ENCODE measurements at places on chromosomes 1 and 21.

- peak; percentile 32 for ATAC-seq
These were observed 410.6 kb upstream of the DEPDC1 start for GRCh38 chr1:68907491-68907890.

DNA sequence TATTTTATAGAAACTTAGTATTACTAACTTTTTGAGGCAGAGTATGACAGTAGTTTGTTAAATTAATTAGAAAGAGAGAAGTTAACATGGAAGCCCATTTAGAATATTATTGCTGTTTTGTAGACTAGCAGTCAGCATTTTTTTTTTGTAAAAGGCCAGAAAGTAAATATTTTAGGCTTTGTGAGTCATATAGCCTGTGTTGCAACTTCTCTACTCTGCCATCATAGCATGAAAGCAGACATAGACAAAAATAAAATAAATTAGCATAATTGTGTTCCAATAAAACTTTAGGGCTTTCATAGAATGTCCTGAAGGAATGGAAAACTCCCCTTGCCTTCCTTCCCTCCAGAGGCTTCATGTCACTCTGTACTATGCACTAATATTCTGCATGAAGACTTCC lies 12.3 kb upstream of the RGS4 start:
- no peak for ATAC-seq

DNA sequence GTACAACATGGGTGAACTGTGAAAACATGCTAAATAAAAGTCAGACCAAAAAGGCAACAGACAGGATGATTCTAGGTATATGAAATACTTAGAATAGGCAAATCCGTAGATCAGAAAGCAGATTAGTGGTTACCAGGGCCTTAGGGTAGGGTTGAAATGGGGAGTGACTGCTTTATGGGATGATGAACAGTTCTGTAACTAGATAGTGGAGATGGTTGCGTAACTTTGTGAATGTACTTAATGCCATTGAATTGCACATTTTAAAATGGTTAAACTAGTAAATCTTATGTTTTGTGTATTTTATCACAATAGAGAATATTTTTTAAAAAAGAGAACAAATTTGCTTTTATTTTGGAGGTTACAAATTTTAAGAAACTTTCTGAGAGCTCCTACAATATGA lies 17.4 kb downstream of the ZNF326 start:
- ATAC-seq = no peak

DNA sequence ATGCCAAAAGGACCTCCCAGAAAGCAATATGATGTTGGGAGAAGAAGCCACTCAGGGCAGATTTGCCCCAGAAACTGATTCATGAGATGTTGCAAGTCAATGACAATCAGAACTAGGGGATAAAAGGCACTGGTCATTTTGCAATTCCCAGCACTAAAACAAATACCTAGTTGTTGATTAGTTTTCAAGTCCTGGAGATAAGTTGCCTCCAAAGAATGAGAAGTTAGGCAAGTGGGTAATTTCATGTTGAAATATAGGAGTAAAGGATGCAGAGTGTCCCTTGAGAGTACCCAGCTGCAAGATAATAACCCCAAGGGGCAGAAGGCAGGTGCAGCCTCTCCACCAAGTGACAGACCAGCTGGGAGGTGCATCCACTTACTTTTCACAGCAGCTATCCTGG lies 363.6 kb downstream of the PBX1 start:
- ATAC-seq = no peak

DNA sequence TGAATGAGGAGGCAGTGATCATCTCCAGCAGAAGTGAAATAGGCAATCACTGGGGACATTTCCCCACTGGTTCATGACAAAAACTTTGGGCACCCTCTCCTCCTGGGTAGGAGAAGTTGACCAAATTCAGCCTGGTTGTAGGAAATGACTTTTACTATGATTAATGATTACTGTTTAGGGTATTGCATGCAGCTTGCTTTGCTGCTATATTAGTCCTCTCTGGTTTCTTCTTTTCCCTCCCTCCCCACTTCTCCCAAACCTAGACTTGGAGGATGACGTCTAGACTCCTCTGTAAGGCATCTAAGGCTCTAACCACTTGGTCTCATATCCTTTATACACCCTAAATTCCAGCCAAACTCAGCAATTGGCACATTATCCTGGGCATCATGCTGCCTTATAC lies 3.4 kb upstream of the RGS16 start:
- no peak for ATAC-seq

DNA sequence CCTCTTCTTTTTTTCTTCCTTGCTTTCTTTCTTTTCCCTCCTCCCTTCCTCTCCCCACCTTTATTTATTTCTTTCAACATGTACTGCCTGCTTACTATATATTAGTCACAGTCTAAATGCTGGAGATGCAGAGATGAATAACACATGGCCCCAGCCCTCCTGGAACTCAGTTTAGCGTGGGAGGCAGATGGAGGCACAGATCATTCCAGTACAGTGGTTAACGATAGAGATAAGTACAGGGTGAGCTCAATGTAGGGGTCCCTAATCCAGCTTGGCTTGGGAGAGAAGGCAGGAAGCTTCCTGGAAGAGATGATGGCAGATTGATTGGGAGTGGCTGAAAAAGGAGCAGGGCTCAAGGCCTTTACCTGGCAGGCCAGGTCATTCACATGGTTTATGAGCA lies 55.6 kb upstream of the PPP2R5A start:
- peak; percentile 76 for ATAC-seq

- ATAC-seq = no peak
These were observed 1.3 kb upstream of the PLA2G5 start for GRCh38 chr1:20068722-20069121.

GRCh38 chr1:212920246-212920645 lies 30.1 kb upstream of the VASH2 start:
- no peak for ATAC-seq

GRCh38 chr1:8104278-8105236 lies 78.4 kb upstream of the ERRFI1 start:
- no peak for ATAC-seq

DNA sequence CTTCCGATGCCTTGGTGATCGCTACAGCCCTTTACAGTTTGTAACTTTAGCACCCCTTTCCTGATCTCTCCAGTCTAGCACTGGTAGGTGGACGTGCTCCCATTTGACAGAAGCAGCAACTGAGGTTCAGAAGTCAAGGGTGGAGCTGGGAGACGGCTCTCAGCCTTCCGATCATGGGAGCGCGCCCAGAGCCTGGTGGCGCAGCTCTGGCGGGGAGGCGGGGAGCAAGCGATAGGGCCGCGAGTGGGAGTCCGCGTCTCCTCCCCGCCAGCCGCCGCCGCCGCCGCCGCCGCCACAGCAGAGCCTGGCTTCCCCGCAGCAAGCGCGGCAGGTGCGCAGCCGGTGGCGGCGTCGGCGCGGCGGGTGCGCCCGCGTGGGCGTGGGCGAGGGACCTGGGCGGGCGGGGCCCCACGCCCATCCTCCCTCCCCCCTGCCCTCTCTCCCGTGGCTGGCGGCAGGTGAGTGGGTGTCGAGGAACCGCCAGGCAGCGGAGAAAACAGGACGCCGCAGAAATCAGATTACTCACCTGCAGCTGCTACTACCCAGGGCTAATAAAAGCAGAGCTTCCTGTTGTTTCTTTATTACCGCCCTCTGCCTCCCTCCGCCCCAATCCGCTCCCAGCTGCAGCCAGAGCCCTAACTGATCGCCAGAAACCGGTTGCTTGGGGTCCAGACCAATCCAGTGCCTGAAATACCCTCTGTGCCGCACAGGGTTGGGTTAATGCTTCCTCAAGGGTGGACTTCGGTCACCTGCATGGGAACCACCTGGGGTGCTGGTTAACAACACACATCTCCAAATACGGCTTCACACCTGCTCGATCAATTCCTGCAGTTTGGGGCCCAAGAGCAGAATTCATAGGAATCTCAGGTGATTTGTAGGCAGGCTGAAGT lies 60.2 kb upstream of the ID3 start:
- ATAC-seq = peak; percentile 70

- no peak for ATAC-seq
These were observed 5.9 kb downstream of the IGSF8 start for GRCh38 chr1:160092366-160093068.

DNA sequence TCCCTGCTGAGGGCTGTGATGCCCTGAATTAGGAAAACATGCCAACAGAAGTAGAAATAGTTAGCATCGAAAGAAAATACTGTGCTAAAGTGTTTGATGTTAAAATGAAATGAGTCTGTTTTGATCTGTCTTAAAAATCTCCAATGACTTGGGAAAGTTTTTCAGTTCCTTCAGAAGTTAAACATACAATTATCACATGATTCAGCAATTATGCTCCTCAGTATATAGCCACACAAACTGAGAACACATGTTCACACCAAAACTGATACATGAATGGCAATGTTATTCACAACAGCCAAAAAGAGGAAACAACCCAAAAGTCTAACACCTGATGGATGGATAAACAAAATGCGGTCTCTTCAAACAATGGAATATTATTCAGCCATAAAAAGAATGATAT lies 130.6 kb downstream of the PTPN14 start:
- ATAC-seq = no peak

GRCh38 chr1:158045639-158046038 lies 52.2 kb downstream of the KIRREL1 start:
- ATAC-seq = peak; percentile 85

DNA sequence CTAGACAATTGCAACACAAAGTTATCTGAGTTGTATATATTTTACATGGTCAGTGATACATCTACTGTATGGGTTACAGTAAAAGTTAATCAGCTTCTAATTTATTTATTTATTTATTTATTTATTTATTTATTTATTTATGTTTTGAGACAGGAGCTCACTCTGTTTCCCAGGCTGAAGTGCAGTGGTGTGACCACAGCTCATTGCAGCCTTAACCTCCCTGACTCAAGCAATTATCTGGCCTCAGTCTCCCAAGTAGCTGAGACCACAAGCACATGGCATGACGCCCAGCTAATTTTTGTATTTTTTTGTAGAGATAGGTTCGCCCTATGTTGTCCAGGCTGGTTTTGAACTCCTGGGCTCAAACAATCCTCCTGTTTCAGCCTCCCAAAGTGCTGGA lies 241.6 kb downstream of the PTPRC start:
- ATAC-seq = no peak

DNA sequence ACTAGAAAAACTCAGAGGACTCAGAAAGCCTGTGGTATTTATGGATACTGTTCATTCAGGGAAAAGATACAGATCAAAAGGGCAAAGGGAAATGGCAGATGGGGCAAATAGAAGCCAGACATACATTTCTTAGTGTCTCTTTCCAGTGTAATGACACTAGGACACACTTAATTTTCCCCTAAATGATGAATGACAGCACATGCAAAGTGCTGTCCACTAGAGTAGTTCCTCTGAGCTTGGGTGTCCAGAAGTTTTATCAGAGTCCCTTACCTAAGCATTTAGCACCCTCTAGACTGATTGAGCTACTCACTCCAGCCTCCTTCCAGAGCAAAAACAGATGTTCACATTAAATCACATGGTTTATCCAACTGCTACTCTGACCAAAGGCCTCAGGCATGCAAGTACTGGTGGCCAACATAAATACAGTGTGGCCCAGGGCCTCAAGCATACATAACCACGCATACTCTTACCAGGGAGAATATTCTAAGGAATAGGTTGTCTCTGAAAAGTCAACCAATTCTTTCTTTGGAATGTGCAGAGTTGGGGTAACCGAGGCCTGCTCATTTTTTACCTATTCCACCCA lies 166.9 kb downstream of the NCAM2 start:
- no peak for ATAC-seq

DNA sequence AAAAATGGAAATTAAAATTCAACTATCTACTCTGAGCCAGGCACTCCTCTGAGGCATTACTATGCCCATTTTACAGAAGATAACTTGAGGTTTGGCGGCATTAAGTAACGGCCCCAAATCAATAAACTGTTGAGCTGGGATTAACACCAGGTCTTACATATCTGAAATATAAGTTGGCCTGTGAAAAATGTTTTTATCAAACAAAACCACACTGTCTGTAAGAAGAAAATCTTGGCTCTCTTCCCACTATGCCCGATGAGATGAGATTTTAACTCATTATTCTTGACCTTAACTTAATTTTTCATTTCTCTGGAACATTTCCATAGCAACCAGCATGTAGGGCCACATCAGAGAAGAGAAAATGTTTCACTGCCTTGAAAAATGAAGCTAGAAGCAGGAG lies 21.8 kb downstream of the RC3H1 start:
- no peak for ATAC-seq

- ATAC-seq = peak; percentile 62
These were observed 9.1 kb downstream of the LMNA start for GRCh38 chr1:156123356-156124196.

- no peak for ATAC-seq
These were observed 114.1 kb downstream of the AJAP1 start for GRCh38 chr1:4768553-4768952.

- peak; percentile 41 for ATAC-seq
These were observed 5.9 kb upstream of the VCAM1 start for GRCh38 chr1:100713626-100714025.

GRCh38 chr1:225931270-225932136 lies 7.5 kb upstream of the PYCR2 start:
- no peak for ATAC-seq

- no peak for ATAC-seq
These were observed 141.3 kb downstream of the NRIP1 start for GRCh38 chr21:14923468-14923867.

DNA sequence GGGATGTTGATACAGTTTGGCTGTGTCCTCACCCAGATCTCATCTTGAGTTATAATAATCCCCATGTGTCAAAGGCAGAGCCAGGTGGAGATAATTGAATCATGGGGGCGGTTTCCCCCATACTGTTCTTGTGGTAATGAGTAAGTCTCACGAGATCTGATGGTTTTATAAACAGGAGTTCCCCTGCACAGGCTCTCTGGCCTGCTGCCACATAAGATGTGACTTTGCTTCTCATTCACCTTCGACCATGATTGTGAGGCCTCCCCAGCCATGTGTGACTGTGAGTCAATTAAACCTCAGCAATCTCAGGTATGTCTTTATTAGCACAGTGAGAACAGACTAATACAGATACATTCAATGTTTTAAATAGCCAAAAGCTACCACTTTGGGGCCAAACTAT lies 41.1 kb downstream of the SLC35F3 start:
- no peak for ATAC-seq

DNA sequence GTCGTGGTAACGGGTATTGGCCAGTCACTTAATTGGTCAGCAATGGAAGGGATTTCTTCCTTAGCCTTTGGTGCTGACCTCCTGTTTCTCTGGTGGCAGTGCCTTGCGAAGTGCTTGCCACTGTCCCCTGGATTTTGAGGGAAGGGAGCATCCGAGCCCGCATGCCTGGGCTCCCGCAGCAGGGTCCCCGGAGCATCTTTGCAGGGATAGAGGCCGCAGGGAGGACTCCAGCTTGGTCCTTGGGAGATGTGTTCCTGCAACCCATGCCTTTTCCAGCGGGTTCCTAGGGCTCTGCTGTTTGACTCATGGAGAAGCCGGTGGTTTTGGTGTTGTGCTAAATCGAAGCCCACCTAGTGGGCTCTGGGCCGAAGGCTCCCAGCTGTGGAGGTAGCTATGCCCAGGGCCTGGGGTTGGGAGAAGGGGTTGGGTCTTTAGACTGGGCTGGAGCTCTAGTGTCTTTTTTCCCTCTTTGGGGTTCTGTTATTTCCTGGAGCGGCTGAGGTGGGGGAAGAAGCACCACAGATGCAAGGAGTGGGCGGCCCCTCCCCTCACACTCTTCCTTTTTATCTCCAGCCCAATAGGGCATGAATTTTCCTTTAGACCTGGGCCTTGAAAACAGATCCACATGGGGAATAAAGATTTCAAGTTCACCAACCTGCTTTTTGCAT lies 39.0 kb downstream of the PIK3CD start:
- no peak for ATAC-seq
